ENCODE measurements at places on chromosomes 5 and 9.

GRCh38 chr9:79592726-79593493 is 21.1 kb downstream of the TLE4 start:
- DNase-seq: no peak

- DNase-seq: no peak
Measured at GRCh38 chr5:181098762-181099601, 32.0 kb downstream of the OR2V1 start.

GRCh38 chr5:74056107-74056788 is 430.3 kb downstream of the ARHGEF28 start:
- no peak for DNase-seq

GRCh38 chr9:124361128-124361527 is 54.1 kb downstream of the PSMB7 start:
- no peak for DNase-seq

DNA sequence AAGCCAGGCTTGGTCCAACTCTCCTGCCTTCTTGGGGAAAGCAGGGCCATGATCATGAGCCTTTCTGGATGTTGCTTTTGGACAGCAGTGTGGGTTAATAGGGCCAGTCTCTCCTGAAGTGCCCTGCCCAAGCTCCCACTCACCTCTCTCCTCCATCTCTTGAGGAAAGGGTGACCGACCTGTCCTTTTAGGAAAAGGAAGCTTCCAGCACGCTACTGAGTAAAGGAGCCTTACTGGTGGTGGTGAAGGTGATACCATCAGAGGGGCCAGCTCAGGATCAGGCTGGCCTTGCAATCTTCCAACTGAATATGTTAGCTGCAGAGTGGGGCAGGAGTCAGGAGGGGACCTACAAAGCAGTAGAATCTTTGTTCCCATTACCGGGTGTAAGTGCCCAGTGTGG is 2.2 kb upstream of the RGS3 start:
- no peak for DNase-seq

All from stimulated activated CD8-positive, alpha-beta memory T cell treated with anti-CD3 and anti-CD28 coated beads, Interleukin-12 subunit alpha, Interleukin-12 subunit beta, amount 100 ng/mL, for 1 hour (primary cell).